GM23338 (cell line): ENCODE measurements at places on chromosomes 3 and 15. TPM values are rescaled to one million over a fixed set of nuclear protein-coding genes. Genes with fewer than 3 reads are reported as not detected.

GUCA1C gene
- not detected in 2 replicates for polyA plus RNA-seq

COL8A1 gene
- polyA plus RNA-seq, result 0.24 and 0.26 TPM in 2 replicates

ITIH1 gene
- not detected in 2 replicates for polyA plus RNA-seq

GRM2 gene
- polyA plus RNA-seq, result 2.1 and 3.1 TPM in 2 replicates

DUOX2 gene
- not detected in 2 replicates for polyA plus RNA-seq

CNTN4 gene
- 0.82 and 0.91 TPM in 2 replicates for polyA plus RNA-seq

SLC27A2 gene
- 2.1 and 2.8 TPM in 2 replicates for polyA plus RNA-seq

MRPS25 gene
- 61.1 and 75.0 TPM in 2 replicates for polyA plus RNA-seq

C2CD4B gene
- 0.31 TPM in 1 of 2 replicates, not detected in the other for polyA plus RNA-seq

MYRIP gene
- polyA plus RNA-seq, result 1.5 TPM in 2 replicates
